Fibroblast of gingiva (primary cell): ENCODE measurements at places on chromosomes 5 and 9.

- no peak for DNase-seq
Measured at GRCh38 chr9:90821697-90822096, 20.1 kb downstream of the SYK start.

DNA sequence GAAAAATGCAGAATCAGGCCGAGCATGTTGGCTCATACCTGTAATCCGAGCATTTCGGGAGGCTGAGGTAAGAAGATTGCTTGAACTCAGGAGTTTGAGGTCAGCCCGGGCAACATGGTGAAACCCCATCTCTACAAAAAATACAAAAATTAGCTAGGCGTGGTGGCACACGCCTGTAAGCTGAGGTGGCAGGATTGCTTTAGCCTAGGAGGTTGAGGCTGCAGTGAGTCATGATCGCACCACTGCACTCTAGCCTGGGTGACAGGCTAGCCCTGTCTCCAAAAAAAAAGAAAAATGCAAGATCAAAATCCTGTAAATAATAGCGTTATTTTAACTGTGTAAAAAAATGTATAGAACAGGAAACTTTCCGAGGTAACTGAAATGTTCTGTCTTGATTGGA is 39.4 kb downstream of the RNF44 start:
- DNase-seq, result peak; percentile 15

DNA sequence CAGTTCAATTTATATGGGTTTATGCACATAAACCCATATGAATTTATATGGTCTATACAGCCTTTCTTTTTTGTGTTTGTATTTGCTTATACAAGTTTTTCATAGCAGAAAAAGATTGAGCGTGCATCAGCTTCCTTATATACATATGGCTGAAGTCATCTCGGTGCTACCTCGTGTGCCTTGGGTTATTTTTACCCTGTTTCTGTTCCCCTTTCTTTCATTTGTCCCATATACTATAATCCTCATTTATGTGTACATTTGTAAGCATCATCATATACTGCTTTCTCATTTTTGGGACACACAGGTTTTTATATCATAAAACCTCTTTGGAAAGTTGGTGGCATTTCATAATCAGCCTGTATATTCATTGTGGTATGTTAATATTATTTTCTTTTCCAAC is 107.8 kb upstream of the ADAMTSL1 start:
- DNase-seq, result no peak

GRCh38 chr5:173920024-173920753 is 32.0 kb downstream of the CPEB4 start:
- no peak for DNase-seq

- DNase-seq, result no peak
Measured at GRCh38 chr9:127485995-127486394, 34.7 kb downstream of the LRSAM1 start.

DNA sequence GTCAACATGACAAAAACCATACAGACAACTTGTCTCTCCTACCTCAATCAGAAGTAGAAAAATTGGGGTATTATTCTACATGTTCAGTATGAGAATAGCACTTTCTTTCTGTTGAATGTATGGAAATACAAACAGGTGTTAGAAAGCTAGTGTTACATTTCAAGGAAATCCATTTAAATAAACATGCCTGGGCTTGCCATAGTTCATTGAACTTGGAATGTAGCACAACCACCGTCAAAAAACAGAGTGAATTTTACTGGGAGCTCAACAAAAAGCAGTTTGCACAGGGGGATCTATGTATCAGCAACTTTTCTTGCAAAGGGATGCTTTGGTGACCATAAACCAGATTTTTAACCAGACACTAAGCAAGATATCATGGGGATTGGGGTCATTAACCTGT is 307.9 kb upstream of the SMARCA2 start:
- no peak for DNase-seq

- DNase-seq, result no peak
Measured at GRCh38 chr5:160694896-160695295, 157.1 kb downstream of the ATP10B start.

DNA sequence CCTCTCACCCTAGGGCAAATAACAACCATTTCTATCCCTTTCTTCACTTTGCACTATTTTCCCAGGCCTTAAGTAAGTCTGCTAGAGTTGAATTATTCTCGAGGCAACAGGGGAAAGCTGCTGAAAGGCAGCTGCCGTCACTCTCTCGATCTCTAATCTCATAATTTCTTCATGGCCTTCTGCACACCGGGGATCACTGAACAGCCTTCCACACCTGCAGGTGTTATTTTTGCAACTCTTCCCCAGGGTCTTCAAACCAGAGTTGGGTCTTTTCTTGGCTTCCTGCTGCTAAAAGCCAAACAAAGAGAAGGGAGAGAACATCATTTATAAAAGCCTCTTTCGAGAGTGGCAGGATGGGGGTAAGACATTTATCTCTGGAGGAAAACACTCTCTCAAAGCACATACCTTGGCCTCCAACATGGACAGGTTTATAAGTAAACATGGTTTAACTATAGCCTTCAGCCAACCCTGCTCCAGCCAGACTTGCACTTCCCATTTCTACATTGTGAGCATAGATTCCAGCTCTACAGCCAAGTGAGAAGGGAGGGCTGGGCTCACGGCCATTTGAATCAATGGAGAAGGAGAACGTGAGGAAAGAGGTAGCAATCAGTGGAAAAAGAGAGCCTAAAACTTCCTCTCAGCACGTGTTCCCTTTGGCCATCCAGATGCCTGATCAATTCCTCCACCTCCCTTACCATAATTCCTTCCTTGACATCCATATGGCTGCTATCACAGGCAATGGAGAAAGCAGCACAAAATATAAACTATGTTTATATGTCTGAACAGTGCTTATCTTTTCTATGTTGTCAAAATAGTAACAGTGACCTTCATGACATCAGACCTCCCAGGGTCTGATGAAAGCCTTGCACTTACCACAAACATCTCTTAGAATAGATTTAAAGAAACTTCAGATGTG is 464.9 kb downstream of the TLE1 start:
- no peak for DNase-seq

DNA sequence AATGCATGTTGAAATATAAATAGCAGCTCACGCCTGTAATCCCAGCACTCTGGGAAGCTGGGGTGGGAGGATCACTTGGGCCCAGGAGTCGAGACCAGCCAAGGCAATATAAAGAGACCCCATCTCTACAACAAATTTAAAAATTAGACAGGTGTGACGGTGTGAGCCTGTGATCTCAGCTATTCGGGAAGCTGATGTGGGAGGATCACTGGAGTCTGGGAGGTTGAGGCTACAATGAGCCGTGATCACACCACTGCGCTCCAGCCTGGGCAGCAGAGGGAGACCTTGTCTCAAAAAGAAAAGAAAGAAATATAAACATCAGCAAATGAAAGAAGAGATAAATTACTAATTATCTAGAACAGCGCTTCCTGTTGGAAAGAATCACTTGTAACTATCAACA is 105.0 kb downstream of the MAPKAP1 start:
- no peak for DNase-seq

- no peak for DNase-seq
Measured at GRCh38 chr5:133470841-133471240, 141.5 kb downstream of the FSTL4 start.

GRCh38 chr5:10912435-10912834 is 151.4 kb upstream of the DAP start:
- no peak for DNase-seq

GRCh38 chr5:124868676-124869075 is 122.2 kb upstream of the ZNF608 start:
- DNase-seq, result peak; percentile 42

DNA sequence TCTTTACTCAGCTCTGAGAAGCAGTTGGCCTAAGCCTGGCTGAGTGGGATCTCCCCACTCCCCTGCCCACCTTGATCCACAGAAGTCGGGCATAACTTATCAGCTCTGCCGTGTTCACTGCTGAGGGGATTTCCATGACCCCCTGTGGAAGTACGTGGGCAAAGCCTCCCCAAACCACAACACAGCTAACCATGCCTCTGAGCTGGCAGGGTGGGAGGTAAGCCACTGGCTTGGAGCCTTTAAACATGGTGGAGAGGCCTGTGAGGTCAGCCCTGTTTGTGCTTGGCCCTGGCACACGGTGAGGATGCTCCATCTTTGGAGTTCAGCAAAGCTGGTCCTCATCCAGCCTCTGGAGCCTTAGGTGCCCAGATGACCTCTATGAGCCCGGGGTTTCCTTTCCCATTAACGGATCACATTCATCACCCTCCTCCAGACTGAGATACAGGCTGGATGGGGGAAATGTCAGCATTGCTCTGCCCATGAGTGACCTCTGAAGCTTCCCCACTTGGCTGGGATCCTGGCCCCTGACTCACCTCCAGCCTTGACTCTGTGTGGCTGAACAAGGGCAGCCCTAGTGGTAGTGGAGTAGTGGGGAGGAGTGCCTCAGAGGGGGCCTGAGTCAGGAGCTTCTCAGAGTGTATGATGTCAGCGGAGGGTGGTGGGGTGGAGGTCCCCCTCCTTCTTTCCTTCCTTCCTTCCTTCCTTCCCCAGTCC is 6.2 kb downstream of the PDLIM4 start:
- DNase-seq, result peak; percentile 66

DNA sequence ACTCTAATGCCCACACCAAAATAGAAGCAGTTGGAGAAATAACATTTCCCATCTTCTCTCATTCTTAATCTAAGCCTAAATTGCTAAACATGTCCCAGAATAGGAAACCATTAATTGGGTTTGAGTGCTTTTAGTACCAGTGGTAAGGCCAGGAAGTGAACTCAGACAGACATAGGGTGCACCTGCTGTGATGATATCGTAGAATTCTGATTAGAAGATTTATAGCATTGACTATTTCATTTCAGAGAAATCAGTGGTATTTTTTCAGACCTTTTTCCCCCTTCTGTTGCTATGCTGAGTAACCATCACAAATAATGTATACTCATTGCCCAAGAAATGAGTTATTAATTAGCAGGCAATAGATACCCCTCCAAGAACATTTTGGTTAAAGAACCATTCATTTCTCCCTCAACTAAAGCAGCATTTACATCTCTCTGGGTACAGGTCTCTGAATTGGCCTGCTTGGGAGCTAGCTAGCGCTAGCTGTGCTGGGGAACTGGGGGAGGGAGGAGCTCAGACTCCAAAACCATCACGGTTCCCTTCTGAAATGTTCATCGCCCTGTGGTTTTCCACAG is 7.3 kb downstream of the GLRX start:
- no peak for DNase-seq

DNA sequence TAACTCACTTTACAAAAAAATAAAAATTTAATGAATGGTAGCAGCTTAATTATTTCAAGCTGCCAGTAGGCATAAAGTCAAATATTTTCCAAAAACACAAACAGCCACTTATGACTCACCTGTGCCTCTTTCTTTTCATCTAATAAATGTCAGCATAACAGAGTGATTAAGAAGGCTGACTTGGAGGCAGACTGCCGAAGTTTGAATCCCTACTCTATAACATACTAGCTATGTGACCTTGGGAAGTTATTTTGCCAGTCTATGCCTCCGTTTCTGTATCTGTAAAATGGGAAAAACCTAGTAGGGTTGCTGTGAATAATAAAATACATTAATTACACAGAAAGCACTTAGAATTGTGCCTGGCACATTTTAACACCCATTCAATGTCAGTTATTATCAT is 33.8 kb downstream of the FANCC start:
- peak; percentile 6 for DNase-seq

GRCh38 chr5:64939772-64940510 is 171.2 kb downstream of the CWC27 start:
- DNase-seq, result peak; percentile 22

GRCh38 chr9:28032268-28032590 is 458.9 kb upstream of the C9orf72 start:
- DNase-seq, result no peak

DNA sequence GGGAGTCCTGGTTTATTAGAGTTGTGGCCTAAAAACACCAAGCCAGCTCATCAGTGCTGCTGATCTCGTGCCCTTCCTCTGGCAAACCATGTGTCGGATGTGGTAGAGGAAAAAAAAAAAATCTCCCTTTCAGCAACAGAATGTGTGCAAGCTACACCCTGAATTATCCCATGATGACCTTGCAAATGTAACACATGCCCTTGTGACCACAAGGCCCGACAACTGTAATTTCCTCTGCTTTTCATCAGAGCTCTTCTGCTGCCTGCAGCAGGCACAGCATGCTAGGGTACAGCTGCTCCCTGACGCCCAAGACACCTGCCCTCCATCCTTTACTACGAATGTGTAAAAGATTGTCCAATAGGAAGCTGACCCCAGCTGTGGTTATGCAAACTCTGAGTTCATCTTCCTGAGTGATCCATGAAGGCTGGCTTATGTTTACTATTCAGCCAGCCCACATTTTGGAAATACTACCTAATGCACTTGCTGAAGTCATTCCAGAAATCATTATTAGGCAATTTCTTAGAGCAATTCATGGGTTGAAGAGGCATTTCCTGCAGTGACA is 14.6 kb upstream of the BNC2 start:
- DNase-seq, result peak; percentile 84

- DNase-seq, result no peak
Measured at GRCh38 chr5:141874262-141874964, 3.8 kb downstream of the PCDH1 start.

- no peak for DNase-seq
Measured at GRCh38 chr5:132024789-132025402, 13.4 kb upstream of the ACSL6 start.

GRCh38 chr5:13580058-13580457 is 364.4 kb downstream of the DNAH5 start:
- no peak for DNase-seq

DNA sequence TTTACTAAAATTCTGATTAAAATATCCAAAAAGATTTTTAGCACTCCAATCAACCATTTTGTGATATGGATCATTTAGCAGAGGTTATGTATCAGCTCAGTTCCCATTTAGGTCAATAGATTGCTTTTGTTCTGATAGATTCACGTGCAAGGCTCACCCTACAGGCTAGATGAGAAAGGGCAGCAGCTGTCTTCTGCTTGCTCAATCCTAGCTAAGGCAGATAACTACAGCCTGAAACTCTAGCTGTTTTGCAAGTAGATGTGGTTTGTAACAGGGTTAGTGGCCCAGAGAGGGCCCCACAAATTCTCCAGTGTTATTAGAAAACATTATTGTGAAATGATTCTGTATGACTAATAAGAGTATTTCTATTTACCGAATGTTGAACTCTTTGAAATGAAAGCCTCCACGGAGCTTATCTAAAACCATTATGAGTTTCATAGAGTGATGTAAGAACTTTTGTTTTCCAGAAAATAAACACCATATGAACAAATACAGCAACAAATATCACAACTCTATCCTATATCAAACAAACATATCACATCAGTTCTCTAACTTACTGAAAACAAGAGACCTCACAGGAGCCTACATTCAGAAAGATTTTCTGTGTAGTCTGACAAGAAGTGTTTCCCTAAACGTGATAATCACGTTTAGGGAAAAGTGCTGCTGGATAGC is 841.9 kb upstream of the ACO1 start:
- peak; percentile 59 for DNase-seq
